ENCODE measurements at places on chromosomes 6 and 20.

DNA sequence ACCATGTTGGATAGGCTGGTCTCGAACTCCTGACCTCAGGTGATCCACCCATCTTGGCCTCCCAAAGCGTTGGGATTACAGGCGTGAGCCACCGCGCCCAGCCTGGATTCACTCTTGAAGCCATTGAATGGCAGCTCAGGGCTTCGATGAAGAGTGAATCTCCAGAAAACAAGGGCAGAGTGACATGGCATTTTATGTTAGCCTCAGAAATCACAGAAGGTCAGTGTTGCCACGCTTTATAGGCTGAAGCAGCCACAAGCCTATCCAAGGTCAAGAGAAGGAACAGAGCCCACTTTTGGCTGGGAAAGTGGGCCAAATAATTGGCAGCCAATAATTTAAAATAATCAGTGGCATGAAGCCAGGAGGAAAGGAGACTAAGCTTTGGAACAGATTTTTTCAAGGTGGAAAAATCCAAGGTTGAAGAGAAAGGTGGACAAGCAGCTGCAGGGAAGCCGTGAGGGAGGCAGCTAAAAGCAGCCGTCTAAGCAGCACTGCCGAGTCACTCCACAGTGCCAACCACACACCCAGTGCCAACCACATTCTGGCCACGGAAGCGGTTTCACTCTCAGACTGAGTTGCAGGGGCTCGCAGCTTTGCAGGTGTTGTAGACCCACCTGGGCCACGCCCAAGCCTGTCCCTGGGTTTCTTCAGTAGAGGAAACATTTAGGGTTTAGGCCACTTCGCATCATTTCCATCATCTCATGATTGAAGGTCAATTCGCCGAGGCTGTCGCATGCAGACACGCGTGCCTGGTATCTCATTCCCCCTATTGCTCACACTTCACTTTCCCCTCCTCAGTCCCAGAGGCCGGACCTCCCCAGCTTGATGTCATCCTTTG lies 17.4 kb upstream of the AVP start:
- DNase-seq, result no peak

GRCh38 chr20:30505566-30505965 lies 751.9 kb upstream of the DEFB115 start:
- no peak for DNase-seq

- DNase-seq, result no peak
Observed at GRCh38 chr6:12608016-12608860, 108.3 kb upstream of the PHACTR1 start.

- no peak for DNase-seq
Observed at GRCh38 chr20:49287555-49288249, 9.8 kb upstream of the ZNFX1 start.

DNA sequence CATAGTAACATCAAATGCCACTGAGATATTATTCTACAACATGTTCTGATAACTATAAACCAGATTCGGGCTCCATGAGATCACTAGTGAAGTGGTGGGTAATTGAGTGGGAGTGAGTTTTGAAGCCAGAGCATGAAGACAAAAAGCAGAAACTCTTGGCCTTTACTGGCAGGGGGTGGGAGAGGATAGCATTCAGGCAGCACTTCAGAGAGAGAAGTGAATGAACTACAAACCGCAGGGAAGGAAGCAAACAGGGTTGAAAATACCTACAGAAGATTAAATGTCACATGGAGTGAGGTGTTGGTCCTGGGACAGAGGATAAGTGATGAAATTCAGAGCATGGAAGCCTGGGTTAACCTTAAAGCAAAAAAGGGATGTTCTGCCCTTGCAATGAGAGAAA lies 250.0 kb downstream of the EPM2A start:
- DNase-seq, result no peak

DNA sequence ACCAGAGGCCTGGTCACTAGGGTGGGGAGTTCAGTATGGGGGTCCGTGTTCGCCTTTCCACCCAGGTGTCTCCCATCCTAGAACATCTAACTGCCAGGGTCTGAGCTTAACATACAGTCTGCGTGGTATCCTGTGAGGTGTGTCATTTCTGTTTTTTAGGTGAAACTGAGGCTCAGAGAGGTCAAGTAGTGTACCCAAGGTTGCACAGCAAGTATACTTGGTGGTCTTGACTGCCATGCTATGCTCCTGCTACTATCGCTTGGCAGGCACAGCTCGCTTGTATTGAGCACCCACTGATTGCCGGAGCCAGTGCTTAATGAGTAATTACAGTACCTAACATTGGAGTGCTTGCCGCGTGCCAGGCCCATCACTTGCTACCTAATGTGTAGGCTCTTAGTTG lies 26.2 kb downstream of the GTSF1L start:
- no peak for DNase-seq

DNA sequence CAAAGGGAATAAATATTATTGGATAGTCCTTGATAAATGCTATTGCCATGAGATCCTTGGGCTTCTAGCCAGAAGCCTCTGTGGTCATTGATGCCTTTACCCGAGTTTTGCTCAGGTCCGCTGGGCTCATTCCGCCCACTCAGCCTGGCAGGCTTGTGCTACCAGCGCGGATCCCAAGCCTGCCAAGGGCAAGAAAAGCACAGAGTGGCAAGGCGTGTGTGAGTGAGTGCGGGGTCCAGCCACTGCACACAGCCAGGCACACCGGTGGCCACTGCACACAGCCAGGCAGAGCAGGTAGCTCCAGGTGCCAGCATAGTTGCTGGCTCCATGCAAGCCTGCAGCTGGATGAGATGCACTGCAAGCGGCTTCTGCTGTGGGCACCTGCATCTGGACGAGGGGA lies 38.7 kb downstream of the STK38 start:
- no peak for DNase-seq

DNA sequence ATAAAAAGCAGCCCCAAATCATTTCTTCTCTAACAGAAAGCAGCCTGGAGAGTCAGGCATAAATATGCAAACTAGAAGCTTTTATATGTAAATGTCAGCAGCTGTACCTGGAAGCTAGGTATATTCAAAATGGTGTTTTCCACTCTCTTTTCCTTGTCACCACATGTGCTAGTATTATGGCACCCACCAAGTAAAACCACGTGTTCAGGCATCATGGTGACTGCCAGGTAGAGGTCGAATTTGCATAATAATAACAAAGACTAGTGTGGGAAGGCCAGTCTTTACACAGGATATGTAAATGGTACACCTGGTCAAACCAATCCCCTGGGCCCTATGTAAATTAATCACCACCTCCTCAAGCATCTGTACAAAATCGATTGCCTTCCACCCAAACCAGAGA lies 124.0 kb downstream of the MMUT start:
- DNase-seq, result no peak

DNA sequence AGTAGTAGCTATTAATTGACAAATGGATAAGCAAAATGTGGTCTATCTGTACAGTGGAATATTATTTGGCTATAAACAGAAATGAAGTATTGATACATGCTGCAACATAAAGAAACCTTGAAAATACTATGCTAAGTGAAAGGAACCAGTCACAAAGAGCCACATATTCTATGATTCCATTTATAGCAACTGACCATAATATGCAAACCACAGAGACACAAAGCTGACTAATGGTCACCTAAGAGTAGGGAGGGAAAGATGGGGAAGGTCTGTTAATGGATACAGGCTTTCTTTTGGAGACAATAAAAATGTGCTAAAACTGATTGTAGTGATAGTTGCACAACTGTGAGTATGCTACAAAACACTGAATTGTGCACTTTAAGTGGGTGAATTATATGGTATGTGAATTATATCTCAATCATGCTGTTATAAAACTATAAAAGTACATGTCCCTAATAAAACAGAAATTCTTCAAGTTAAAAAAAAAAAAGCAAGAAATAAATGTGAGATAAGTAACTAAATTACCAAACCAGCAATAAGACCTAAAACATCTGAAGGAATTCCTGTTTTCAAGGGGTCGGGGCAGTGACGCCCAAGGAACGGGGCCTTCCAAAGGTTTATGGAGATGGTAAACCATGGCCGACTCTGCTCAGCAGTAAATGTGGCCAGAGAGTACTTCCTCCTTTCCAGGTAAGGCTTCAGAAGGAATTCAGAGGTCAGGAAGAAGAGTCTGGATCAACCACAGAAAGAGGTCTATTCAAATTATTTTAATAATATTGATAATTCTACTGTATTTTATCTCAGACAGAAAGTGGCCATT lies 75.4 kb downstream of the ARHGAP18 start:
- DNase-seq, result no peak

DNA sequence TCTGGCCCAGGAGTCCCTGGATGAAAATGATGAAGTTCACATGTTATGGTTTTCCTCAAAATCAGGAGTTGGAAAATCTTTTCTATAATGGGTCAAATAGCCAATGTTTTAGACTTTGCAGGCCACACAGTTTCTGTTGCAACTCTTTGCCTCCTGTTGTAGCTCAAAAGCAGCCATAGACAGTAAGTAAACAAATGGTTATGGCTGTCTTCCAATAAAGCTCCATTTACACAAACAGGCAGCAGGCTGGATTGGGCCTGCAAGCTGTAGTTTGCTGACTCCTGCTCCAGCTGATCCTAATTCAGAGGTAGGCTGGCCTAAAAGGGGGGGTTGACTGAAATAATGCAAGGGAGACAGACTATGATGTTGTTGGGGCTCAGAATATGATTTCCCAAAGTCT lies 33.0 kb downstream of the METTL24 start:
- DNase-seq, result peak; percentile 88

GRCh38 chr20:50115041-50115512 lies 2.1 kb upstream of the UBE2V1 start:
- DNase-seq, result no peak

DNA sequence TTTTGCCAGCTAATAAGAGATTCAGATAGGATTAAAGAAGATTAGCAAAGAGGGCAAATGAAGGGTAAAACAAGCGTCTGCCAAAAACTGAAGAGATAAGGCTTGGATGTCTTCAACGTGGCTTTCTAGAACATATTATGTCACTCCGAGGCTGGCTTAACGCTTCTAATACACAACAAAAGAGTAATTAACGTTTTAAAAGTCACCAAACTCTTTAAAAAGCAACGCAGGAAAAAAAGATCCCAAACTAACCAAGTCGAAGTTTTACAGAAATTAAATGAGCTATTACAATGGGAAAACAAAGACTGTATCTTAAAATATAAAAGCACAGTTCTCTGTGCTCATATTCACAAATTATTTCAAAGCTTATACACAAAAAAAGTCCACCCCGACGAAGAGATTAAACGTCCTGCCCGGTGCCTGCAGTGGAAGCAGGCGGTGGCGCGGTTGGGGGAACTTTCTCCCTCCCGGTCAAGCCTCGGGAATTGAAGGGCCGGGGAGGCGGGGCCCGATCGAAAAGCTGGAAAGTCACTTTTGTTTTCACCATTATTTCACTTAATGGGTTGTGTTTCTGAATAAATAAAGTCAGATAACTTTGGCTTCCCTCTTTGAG lies 1.2 kb downstream of the MAK start:
- DNase-seq, result no peak

DNA sequence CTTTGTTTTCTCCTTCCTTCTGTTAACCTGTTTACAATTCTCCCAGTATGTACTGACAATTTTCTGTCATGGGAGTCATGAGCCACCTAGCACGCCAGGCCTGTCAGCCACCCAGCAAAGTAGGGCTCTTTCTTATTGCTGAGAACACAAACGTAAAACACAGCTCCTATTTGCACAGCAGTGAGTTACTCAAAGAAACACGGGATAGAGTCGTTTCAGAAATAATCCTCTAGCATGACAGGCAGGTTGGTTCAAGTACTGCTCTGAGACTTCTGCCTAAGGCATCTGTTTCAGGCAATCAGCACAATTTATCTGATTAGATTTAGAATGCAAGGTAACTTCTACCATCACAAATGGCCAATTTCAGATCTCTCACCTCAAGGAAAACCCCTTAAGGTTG lies 88.8 kb downstream of the CD24 start:
- DNase-seq, result no peak

DNA sequence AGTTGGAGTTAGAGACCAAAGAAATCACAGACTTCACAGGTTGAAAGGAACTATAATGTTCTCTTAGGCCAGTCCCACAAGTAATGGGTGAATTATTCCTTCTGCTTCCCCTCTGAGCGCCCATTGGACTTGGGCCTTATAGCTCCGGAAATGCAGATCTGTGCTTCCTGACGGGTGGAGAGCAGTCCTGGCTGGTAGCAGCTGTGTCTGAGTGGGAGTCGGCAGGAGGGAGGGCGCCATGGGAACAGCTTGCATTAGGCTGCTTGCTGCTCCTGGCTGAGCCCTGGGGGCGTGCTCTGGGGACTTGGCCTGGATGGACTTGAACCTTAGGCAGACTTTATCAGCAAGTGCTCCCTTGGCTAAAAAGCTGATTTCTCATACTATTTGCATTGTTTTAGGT lies 18.4 kb upstream of the NUP153 start:
- peak; percentile 44 for DNase-seq

DNA sequence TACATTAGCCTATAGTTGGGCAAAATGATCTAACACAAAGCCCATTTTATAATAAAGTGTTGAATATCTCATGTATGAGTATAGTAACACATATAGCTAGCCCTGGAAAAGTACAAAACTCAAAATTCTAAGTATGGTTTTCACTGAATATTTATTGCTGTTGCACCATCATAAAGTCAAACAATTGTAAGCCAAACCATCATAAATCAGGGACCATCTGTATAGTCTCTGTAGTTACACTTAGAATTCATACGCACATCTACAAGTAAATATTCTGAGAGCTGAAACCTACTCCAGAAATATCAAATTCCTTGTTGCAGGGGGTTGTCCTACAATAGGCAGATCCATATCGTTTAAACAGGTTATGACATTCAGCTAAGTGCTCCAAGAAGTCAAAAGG lies 817.3 kb downstream of the BCKDHB start:
- DNase-seq, result no peak

DNA sequence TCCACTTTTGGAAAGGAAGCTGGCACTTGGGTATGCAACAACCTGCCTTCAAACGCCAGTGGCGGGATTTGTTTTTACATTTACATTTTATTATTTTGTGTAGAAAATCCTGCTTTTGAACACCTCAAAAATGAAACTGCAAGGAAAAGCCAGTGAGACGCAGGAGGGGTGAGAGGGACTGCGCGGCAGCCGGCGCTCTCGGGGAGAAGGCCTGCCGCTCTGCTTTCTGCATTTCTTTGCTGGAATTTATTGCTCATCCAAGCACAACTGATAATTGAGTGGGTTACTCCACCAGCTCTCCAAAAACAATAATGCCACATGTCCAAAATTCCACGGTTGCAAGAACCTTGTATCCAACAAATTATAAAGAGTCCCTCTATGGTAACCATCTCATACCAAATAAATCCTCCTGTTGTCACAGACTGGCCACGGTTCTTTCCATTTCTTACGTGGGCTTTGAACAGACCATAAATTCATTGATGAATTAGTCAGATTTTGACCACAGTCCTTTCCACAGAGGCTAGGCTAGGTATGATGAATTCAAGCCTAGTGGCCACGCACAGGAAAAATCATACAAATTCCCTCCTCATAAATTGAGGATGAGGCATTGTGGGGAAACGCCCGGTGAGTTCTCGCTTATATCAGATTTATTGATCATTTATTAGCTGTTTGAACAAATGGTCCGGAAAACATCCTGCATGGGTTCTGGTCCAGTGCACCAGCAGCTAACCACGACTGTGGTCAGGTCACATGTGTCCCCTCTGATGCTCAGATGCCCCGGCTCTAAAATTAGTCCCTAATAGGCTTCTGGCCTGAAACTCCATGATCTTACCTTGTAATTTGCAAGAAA lies 31.6 kb upstream of the FOXC1 start:
- no peak for DNase-seq
